WTC11 (cell line): ENCODE measurements at places on chromosomes 12 and 14.

DNA sequence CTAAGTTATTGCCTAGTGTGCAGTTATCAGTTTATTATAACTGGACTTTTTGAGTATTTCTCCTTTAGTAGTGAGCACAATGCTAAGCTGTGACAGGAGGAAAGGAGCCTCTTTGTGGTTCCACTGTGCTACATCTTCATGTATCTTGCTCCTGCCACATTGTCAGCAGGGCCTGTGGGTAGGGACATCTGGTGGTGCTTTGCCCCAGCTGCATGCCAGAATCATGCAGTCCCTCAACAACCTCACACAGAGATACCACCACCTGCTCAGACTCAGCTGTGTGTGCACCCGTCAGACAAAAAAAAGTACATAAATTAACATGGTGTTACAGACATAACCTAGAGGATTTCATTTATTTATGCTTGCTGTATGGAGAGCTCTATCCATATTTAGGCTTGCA lies 51.1 kb downstream of the MIS18BP1 start:
- peak; percentile 33 for DNase-seq

GRCh38 chr14:104802394-104803184 lies 1.7 kb downstream of the ZBTB42 start:
- no peak for DNase-seq

DNA sequence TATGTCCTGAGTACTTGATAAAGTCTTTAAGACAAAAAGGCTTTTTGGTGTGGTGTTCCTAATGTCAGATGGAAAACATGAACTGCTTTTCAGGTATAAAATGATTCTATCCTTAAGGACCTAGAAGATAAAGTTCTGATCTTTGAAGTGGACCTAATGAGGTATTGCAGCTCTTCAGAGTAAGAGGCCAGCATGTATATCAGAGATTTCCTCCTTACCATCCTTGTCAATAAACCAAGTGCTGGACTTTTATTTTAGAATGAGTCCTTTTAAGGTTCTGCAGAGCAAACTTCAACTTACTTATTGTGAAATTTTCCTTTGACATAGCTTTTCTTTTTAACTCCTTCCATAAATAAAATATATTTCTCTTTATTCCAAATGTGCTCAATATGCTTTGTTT lies 50.1 kb downstream of the UNC79 start:
- no peak for DNase-seq

GRCh38 chr12:57101892-57102695 lies 9.1 kb downstream of the STAT6 start:
- no peak for DNase-seq

GRCh38 chr12:84698576-84699333 lies 213.8 kb downstream of the SLC6A15 start:
- no peak for DNase-seq

DNA sequence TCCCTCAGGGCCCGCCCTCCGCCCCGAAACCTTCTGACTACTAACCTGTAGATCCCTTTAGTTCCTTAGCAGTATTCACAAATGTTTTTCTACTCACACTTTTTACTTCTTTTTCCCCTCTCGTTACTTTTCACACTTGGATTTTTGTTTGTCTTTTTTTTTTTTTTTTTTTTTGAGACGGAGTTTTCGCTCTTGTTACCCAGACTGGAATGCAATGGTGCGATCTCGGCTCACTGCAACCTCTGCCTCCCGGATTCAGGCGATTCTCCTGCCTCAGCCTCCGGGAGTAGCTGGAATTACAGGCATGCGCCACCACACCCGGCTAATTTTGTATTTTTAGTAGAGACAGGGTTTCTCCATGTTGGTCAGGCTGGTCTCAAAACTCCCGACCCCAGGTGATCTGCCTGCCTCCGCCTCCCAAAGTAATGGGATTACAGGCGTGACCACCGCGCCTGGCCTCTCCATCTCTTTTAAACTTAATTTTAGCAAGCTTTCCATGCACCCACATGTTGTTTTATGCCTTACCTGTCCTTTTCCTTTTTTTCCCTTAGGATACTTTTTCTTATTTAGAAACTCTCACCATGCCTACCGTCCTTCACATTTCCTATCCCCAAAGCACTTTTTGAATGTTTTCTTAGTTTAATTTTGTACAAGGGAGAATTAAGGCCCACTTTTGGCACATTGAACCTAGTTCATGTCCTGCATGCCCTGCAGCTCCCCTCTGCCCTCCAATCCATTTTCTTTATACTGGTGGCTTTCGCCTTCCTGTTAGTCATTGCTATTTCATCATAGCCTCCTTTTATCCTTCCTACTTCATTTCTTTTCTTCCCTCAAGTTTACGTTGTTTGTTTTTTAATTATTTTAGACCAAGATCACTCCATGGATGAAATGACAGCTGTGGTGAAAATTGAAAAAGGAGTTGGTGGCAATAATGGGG lies 1.1 kb downstream of the SP1 start:
- peak; percentile 45 for DNase-seq

DNA sequence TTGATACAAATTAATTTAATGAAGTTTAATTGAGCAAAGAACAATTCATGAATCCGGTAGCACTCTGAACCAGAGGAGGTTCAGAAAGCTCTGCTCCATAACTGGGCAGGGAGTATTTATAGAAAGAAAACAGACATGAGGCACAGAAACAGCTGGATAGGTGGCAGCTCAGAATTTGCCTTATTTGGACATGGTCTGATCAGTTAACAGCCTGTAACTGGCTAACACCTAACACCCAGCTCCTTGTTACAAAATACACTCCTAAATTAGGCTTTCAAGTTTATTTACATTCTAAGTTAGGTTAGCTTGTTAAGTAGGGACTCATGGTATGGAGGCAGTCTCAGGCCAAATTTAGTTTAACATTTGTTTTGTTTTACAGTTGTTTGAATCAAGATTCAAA lies 67.8 kb upstream of the TMCC3 start:
- no peak for DNase-seq

DNA sequence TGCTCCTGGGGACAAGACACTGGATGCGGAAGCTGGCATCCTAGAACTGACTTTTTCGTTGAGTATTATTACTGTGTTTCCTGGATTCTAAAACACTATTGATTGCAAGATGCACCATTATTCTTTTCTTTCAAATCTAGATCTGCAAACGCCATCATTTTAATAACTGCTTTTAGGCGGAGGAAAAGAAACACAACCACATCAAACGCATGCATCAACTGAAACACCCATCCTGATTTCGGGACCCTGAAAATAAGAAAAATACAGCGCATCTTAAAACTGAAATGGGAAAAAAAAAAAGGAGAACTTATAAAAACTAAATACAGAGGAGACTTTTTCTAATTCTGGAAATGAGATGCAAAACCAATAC lies 103.7 kb upstream of the MAX start:
- no peak for DNase-seq

DNA sequence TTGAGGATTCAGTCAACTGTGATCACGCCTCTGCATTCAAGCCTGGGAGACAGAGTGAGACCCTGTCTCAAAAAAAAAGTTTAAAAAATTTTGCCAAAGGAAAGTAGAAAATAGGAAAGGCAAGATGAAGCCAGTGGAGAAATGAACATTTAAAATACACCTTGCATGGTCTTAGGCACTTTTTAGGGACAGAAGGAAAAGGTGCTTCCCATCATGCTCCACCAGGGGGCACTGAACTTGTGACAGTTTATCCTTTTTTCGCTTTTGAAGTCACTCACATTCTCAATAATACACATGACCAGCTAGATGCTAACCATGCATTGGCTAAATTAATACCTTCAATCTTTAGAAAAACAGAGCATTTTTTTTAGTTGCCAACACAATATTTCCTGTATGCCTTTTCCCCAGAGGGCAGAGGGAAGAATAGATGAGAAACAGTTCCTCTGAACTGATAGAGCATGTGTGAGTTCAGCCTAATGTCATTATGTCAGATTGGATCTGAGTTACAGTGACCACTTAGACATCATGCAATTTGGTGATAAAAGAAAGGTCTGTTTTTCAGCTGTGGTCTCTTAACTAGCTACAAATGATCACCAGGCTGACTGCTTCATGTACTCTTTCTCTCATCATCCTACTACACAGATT lies 221.8 kb upstream of the SSTR1 start:
- peak; percentile 59 for DNase-seq

- no peak for DNase-seq
Measured at GRCh38 chr12:129753586-129753985, 150.2 kb downstream of the TMEM132D start.

GRCh38 chr12:84362552-84362897 lies 550.1 kb downstream of the SLC6A15 start:
- no peak for DNase-seq

DNA sequence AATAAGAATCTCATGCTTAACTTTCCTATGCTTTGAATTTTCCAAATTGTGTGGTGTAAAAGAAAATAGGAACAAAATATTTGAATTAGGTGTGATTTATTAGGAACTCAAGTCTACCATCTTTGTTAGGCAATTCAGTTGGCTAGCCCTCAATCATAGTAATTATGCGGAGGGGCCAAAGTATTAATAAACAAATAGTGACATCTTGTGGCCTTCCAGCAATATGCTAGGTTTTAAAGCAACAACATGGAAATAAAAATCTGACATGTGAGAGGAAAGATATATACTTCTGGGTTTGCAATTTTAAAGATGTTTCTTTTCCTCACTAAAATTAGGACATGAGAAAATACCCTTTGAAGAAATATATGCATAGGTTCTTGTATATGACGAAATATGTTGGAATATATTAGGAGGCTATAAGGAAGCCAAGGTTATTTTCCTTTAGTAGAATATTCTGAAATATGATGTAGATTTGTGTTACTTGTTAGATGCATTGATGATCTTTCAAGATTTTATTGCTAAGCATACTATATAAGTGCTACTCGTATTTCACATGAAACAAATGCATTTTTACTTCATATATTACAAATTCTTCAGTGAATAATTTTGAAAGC lies 200.4 kb downstream of the PTPRO start:
- no peak for DNase-seq

DNA sequence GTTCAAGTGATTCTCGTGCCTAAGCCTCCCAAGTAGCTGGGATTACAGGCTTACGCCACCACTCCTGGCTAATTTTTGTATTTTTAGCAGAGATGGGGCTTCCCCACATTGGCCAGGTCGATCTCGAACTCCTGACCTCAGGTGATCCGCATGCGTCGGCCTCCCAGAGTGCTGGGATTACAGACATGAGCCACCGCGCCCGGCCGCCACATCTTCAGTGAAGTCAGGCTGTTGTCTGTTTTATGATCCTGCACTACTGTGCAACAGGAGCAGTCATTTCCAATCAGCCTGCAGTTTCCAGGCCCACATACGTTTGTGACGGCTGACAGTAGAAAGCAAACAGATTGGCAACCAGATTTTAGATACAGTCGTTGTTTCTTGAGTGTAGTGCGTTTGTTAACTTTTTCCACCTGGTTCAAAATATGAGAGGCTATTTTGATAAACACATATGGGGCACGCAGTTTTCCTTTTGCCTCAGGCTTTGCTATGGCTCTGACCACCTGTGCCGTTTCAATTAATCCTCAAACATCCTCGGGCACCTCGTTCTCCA lies 74.8 kb downstream of the LGMN start:
- no peak for DNase-seq
